ENCODE measurements at places on chromosomes 6 and 20. TPM values are rescaled to one million over a fixed set of nuclear protein-coding genes. Genes with fewer than 3 reads are reported as not detected.

Gene MCHR2
- not detected for total RNA-seq

Gene CLPSL1
- not detected for total RNA-seq

Gene TGM3
- not detected for total RNA-seq

Gene SRMS
- not detected for total RNA-seq

Gene TBX18
- 9.4 TPM for total RNA-seq

GRCh38 chr6:106241498-106241897 is 84.1 kb downstream of the ATG5 start:
- no peak for DNase-seq

GRCh38 chr6:41014780-41015179 is 24.2 kb downstream of the UNC5CL start:
- no peak for DNase-seq

DNA sequence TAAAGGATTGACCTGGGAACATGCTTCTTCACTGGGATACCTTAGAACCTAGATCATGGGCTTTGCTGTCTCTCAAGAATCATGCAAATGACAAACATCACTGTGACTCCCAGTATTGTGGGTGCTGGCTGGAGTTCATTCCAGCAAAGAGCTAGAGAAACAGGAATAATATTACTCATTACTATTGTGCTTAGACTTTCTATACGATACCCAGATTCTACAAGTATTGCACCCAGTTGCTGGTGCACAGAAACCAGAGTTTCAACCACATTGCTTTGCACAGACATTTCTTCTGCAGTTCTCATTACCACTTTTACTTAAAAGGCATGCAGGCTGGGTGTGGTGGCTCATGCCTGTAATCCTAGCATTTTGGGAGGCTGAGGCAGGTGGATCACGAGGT is 220.4 kb upstream of the ZNF217 start:
- no peak for DNase-seq

GRCh38 chr6:112701201-112701600 is 354.1 kb downstream of the RFPL4B start:
- DNase-seq: no peak

GRCh38 chr6:141610741-141611140 is 522.0 kb upstream of the GJE1 start:
- no peak for DNase-seq

All from endothelial cell (in vitro differentiated cells).